ENCODE measurements at places on chromosomes 5 and 9.

DNA sequence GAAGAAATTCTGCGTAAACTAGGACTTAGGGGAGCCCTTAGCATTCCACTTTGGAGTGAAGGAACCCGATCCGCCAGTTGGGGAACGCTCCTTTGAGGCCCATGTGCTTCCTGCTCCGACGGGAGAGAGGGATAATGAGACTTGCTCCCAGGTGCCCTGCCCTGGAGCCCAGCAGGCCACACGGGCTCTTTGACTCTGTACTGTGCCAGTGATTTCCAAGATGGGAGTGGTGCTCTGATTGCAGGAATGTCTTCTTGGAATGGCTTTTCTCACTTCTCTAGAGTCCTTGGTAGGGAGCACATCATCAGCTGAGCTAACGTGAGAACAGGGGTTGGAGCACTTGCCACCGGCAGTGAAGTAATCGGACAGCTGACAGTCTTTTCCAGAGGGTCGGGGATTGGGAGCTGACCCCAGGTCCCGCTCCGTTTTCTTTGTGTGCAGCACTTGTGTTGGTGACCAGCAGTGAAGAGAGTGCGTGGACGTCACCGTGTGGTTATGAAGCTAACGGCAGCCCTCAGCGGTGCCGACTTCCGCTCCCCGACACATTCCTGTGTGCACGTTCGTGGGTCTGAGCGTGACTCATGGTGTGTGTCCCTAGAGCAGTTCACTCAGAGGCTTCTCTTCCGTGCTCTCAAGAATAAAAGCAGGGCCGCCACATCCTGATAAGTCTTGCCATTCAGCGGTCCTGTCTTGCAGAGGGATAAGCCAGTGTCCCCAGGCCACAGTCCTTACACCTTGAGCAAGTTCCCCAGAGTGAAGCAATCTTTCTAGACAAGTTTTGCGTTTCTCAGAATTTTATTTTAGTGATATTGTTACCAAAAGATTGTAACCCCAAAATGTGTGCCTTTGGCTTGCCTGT is 25.6 kb downstream of the ABL1 start:
- DNase-seq: no peak

DNA sequence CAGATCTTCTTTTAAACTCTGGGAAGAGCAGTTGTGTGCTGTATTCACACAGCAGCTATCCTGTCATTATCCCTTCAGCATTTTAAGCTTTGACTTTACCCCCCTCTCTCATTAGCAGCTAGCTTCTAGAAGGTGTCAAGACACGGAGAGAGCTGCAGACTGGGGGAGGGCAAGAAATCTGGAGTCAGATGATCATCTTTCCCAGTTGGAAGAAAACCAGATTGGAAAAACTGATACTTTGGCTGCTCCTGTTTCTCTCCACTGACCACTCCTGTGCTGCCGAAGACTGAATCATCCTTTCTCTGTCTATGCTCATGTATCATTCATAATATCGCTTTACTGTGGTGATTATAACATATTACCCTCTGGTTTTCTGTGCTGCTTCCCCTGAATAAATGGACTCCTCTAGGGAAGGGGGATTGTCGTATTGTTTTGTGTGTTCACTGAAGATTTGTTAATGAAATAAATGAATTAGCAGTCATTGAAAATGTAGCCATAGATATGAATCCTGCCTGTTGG is 75.1 kb downstream of the SH3GL2 start:
- DNase-seq: no peak

DNA sequence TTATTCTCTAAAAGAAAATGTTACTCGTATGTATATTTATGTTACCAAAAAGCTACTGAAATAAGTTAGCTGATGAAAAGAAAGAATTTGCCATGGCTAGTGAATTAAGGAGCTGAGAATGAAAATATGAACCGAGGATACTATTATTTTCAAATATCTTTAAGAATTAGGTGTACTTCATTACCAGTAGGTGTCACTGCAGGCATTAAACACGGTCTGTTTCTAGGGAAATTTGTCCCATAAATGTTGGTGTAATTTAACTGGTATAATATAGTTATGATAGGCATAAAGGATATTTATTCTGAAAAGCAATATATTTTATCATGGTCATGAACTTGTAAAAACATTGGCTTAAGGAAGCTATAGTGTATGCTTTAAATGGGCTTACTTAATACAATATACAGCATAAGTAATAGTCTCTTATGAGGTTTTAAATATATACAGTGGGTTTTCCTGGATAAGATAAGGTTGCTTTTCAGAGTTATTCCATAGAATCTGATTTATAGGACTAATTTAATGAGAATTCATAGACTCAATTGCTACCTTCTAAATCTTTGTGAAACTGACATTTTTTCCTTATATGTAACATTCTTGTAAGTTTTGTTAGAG is 72.4 kb upstream of the MPDZ start:
- DNase-seq: peak; percentile 55

DNA sequence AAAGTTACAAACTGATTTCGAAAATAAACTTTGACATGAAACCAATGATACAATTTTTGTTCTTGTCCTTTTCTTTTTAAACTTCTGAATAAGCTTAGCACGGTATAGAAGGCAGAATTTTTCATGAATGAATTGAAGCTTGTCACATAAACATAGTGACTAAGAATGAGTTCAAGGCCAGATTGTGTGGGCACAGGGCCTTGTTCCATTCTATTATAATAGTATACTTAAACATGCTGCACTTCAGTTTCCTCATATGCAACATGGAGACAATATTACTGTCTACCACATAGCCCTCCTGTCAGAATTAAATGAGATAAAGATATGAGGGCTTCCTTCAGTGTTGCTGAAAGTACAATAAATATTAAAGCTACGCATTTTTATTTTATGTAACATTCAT is 204.2 kb upstream of the HAPLN1 start:
- no peak for DNase-seq

DNA sequence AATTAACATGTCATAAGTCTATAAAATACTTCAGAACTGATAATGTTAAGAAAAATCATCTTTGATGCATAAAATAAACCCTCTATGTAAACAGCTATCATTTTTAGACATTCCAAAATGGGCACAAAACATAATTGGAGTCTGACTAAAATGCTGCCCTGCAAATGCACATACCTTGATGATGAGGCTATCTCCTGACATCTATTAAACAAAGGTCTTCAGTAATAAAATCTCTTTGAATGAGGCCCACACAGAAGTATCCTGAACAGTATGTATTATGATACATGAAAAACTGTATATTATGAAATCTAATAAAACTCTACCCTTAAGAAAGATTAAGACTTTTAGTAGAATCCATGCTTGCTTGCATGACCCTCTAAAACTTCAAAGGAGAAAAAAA is 66.1 kb downstream of the FBXL17 start:
- DNase-seq: no peak

- no peak for DNase-seq
Observed at GRCh38 chr5:56264417-56265025, 31.4 kb upstream of the ANKRD55 start.

DNA sequence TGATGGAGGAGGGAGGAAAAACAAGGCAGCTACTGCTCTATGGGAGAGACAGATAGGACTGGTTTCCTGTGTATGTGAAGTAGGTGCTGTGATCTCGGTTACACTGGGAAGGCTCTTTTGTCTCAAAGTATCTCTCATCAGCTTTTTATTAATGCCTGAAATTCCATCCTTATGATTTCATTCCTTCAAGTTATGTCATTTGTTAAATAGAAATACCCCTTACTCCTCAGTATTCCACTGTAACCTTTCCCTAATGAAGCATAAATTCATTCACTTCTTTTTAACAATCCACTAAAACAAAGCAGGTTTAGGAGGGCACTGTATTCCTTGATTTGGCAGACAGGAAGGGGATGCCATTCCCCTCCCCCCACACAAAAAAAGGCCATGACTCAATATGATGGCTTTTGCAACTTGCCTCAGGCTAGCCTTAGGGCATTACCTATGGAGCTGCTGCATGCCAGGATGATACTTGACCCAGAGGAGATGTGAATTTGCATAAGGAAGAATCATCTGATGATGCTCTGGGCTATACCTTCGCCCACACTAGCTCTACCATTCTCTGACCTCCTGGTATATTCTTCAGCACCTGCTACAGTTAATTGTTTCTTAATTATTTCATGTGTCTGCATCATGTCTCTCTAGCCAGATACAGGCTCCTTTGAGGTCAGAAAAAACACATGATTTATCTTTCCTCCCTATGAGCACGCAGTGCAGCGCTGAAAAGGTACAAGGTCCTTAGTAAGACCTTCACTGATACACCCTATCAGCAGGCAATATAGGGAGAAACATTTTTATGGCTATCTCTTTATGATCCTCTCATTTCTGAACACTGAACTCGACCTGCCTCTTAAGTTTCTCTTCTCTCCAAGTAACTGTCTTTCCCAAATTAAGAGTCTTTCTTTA is 26.3 kb downstream of the NR3C1 start:
- DNase-seq: no peak

- DNase-seq: no peak
Observed at GRCh38 chr5:167451076-167451475, 840.4 kb upstream of the WWC1 start.

- no peak for DNase-seq
Observed at GRCh38 chr5:38463634-38464521, 92.6 kb downstream of the LIFR start.

DNA sequence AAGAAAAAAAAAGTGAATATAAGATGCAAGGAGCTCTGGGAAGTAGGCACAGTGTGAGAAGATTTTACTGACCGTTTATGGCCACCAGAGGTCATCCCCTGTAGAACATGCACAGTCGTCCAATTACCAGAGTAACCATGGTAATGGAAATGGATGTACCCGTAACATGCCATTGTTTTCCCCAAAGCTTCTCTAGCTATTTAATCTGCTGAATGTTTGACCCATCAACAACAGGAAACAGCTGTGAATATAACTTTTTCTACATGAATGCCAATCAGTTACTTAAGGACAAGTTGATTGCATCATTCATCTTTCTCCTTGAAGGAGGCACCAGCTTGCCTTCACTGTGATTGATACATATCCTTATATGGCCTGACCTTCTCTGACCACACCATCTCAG is 1967.0 kb upstream of the CDH9 start:
- DNase-seq: no peak

GRCh38 chr5:35305336-35306020 is 75.2 kb upstream of the PRLR start:
- DNase-seq: no peak

- no peak for DNase-seq
Observed at GRCh38 chr9:78644359-78644758, 347.4 kb downstream of the PSAT1 start.

DNA sequence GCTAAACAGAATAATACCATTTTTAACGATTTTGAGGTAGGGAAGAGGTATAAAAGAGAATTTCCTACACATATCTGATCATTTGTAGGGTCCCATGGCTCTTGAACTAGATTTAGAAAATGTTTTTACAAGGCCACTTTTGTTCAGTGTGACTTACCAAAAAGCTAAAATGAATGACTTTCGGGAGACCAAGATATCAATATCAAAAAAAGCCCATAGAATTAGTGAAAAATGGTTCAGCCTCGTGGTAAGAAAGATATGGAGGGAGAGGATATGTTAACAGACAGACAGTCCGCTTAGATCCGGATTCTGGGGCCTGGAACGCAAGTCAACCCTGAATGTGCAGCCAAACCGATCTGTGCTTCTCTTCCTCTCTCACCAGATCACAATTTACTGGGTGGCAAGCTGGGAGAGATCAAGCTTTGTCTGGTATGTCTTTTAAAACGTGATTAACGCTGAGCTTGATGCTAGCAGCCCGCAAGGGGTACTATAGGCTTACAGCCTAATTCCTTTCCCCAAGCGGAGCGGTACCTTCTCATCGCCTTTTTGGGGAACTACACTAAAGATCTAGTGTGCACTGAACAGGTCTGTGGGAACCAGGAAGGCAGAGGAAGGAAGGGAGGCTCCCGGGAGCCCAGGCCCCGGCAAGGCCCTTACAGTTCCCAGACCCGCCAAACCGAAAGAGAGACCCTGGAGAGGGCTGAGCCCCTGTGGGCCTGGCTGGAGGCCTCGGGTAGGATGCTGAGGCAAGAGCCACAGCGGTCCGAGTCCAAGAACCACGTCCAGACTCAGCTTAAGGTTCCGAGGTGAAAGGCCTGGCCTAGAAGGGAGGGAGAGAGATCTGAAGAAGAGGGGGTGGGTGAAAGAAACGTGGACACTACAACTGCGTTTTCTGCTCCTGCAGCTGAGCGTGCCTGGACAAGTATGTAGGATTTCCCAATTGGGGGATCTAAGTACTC is 2.9 kb downstream of the NR2F1-AS1 start:
- no peak for DNase-seq

DNA sequence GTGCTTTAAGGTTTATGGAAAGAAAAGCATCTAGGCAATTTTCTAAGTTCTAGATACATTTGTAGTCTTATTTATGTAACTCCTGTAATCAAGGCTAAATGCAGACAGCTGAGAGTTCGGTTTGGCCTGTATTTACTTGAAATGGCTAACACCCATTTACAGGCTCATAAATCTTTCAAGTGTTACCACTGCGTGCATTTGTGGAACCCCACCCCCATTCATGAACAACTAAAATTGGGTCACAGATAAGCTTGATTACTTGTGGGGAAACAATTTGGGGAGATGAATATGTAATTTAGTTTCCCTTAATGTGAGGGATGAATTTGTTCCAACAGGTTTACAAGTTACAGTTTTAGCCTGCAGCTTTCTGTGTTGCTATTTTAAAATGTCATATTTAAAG is 360.6 kb downstream of the ARRDC3 start:
- no peak for DNase-seq

GRCh38 chr5:175778951-175779503 is 92.4 kb upstream of the CPLX2 start:
- no peak for DNase-seq

DNA sequence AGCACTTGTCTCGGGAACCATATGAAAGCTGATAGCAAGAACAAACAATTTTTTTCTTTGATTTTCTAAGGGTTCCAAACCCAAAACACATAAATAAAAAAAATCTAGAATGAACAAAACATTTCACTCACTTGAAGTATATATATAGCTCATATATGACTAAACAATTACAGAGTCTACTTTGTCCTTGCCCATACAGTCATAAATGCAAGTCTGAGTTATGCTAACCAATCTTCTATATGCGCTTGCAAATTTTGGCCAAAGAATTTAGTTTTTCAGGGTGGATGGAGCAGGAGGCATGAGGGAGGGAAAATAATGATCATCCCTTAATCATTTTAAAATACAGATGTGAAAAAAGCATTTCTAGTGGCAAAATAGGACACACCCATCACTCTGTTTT is 370.1 kb downstream of the BNC2 start:
- no peak for DNase-seq

- DNase-seq: no peak
Observed at GRCh38 chr5:95937607-95938152, 24.0 kb downstream of the ELL2 start.

- no peak for DNase-seq
Observed at GRCh38 chr5:89241186-89241585, 358.2 kb upstream of the MEF2C start.

- no peak for DNase-seq
Observed at GRCh38 chr5:181243018-181243563, 615 bp downstream of the RACK1 start.

- DNase-seq: no peak
Observed at GRCh38 chr5:4627929-4628328, 512.2 kb upstream of the ADAMTS16 start.

DNA sequence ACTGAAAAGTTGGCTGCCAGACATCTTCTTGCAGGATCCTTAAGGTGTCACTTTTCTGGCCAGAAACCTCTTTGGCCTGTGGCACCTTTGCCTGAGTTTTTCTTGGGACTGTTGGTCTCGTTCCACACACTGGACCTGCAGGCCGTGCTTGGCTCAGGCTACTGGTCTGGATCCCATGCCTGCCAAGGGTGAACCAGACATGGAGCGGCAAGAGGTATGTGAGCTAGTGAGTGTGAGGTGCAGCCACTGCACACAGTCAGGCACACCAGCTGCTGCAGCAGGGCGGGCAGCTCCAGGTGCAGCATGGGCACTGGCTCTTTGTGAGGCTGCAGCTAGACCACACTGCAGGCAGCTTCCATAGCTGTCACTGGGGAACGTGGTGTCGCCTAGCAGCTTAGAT is 47.9 kb downstream of the NDUFAF2 start:
- DNase-seq: no peak
